A673 (cell line): ENCODE measurements at places on chromosomes 16 and 17. TPM values are rescaled to one million over a fixed set of nuclear protein-coding genes. Genes with fewer than 3 reads are reported as not detected.

ZFP3 gene
- 8.4 and 8.9 TPM in 2 replicates for total RNA-seq

GRCh38 chr16:79265701-79266100 lies 334.8 kb downstream of the MAF start:
- no peak for DNase-seq

DNA sequence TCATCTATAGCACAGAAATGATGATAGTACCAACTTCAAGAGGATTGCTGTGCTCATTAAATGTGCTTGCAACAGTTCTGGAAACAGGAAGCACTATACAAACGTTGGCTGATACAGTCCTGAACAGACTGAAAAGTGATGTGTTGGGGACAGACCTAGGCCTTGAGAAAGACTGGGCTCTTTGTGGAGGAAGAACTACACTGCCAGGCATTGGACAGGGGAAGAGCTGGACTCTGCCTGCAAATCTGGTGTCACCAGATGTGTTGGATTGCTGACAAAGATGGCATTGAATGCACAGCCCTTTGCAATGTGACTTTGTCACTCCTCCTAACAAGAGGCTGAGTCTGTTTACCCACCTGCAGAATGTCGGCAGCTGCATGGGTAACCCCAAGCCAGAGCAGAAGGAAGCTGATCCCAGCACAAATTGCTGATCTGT lies 12.4 kb upstream of the ST6GALNAC2 start:
- DNase-seq = no peak

PPY gene
- total RNA-seq = not detected in 2 replicates

CD300A gene
- not detected in 2 replicates for total RNA-seq
